ENCODE measurements at places on chromosomes 5 and 9. TPM values are rescaled to one million over a fixed set of nuclear protein-coding genes. Genes with fewer than 3 reads are reported as not detected.

The TSSK1B gene
- not detected for total RNA-seq

The LCNL1 gene
- not detected for total RNA-seq

The PCDHA11 gene
- total RNA-seq = under 0.01 TPM

The FIBCD1 gene
- total RNA-seq = 0.67 TPM

The AGXT2 gene
- total RNA-seq = not detected

The TRIM14 gene
- 72.3 TPM for total RNA-seq

The TEX48 gene
- not detected for total RNA-seq

The LRRC19 gene
- total RNA-seq = not detected

The GLDC gene
- 23.3 TPM for total RNA-seq

The BTNL8 gene
- not detected for total RNA-seq

The FOXD4L4 gene
- not detected for total RNA-seq

The CCNI2 gene
- total RNA-seq = not detected

The MVB12B gene
- 4.4 TPM for total RNA-seq

The RANBP17 gene
- total RNA-seq = 16.3 TPM

The FAF2 gene
- 49.6 TPM for total RNA-seq

The TICAM2 gene
- total RNA-seq = 0.69 TPM

The CFAP157 gene
- under 0.01 TPM for total RNA-seq

The SLC46A2 gene
- total RNA-seq = not detected

The FBP1 gene
- total RNA-seq = not detected

The ADCY2 gene
- total RNA-seq = 1.7 TPM

The OR13C5 gene
- total RNA-seq = not detected

The NMUR2 gene
- not detected for total RNA-seq

The EEIG1 gene
- 7.3 TPM for total RNA-seq

The TLX3 gene
- total RNA-seq = not detected

The EGFLAM gene
- not detected for total RNA-seq

The TRPM3 gene
- total RNA-seq = 1.5 TPM

The HAPLN1 gene
- not detected for total RNA-seq

Data from melanocyte of skin (primary cell).